ENCODE measurements at places on chromosomes 1 and 21.

- DNase-seq: no peak
These were observed 4.1 kb upstream of the MIS18A start for GRCh38 chr21:32282992-32283391.

DNA sequence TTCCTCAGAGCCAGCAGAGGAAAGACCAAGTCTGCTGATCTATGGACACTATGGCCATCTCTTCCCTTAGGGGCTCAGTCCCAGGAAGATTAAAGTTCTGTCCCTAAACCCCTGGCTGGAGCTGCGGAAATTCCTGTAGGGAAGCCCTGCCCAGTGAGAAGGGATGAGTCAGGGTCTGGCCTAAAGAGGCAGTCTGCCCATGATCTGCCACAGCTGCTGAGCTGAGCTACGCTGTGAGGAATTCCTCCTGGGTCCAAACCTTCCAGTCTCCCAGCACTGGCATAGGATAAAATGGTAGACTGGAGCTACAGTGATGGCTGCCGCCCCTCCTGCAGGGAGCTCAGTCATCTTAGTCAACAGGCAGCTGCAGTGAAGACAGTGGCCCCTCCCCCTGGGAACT is 213.7 kb downstream of the BRINP2 start:
- no peak for DNase-seq

- DNase-seq: no peak
These were observed at the start of gene GBP2 for GRCh38 chr1:89125913-89126580. GBP2 (minus strand) TSS chr1:89126114; CDS start chr1:89121966, 4,148 bp downstream.

- DNase-seq: no peak
These were observed 2.1 kb downstream of the HMGN1 start for GRCh38 chr21:39346671-39347331.

DNA sequence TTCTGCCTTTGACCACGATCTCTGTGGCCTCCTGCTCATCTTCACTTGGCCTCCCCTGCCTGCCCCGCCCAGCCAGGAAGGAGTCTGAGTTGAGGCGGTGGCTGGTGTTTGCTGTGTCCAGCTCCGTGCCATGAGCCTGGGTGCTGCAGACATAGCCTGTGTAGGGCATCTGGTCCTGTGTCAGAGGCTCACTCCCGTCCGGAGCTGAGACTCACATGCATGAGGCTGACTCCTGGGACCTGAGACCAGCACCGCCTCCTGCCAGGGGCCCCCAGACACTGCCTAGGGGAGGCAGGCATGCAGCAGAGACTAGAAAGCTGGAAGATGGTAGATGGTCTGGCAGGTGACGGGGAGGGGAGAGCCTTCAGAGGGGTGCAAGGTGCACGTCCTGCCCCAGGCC is 52.2 kb upstream of the TTC34 start:
- DNase-seq: no peak

DNA sequence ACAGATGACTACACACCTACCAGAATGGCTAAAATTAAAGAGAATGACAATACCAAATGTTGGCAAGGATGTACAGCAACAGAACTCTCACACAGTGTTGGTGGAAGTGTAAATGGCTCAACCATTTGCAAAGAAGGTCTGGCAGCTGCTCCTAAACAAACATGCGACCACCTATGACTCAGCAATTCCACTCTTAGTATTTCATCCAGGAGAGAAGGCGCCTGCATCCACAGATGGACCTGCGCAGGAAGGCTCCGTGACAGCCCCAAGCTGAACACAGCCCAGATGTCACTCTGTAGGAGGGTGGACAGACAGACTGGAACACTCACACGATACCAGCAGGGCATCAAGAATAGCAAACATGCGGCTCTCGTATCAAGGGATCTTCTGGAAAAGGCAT is 6.7 kb downstream of the PTTG1IP start:
- DNase-seq: no peak

DNA sequence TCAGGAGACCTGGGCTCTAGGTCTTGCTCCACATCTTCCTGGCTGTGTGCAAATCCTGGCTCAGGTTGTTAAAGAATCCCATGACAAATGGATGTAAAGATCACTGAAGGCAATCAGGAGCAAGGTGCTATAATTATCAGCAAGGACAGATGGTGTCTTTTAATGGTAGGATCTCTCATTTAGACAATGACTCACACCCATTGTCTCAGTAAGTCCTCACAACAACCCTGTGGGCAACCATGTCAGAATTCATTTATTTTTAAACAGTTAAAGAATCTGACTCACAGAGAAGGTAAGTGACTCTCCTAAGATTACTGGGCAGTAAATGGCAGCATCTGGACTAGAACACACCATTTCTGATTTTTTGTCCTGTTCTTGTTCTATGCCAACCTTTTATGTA is 32.8 kb downstream of the RNASEL start:
- DNase-seq: no peak

DNA sequence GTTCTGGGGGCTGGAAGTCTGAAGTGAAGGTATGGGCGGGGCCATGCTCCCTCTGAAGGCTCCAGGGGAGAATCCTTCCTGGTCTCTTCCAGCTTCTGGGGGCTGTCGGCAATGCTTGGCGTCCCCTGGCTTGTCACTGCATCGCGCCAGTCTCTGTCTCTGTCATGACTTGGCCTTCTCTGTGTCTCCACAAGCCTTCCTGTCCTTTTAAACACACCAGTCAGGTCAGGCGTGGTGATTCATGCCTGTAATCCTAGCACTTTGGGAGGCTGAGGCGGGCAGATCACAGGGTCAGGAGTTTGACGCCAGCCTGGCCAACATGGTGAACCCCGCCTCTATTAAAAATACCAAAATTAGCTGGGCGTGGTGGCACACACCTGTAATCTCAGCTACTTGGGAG is 125.3 kb downstream of the ACTL8 start:
- no peak for DNase-seq

GRCh38 chr1:103496014-103496635 is 29.4 kb upstream of the RNPC3 start:
- no peak for DNase-seq

DNA sequence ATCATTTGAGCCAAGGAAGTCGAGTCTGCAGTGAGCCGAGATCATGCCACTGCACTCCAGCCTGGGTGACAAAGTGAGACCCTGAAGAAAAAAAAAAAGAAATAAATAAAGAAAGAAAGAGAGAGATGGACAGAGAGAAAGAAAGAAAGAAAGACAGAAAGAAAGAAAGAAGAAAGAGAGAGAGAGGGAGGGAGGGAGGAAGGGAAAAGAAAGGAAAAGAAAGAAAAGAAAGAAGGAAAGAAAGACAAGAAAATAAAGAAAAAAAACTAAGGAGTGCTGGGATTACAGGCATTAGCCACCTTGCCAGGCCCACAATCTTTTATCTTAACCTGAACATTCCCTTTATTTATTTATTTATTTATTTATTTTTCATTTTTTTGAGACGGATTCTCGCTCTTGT is 51.7 kb upstream of the SOD1 start:
- no peak for DNase-seq
